ENCODE measurements at places on chromosomes 16 and 17. TPM values are rescaled to one million over a fixed set of nuclear protein-coding genes. Genes with fewer than 3 reads are reported as not detected.

The TBC1D3C gene
- 0.22 TPM for total RNA-seq

- H3K36me3 ChIP-seq = no peaks in the 10 kb centered on the region
- H3K4me3 ChIP-seq = no peak overlapping the region
- peaks cover 56% of the 10 kb centered on the region for H3K27me3 ChIP-seq
- no peaks in the 10 kb centered on the region for H3K4me1 ChIP-seq
Observed at GRCh38 chr16:85872734-85873133, 26.2 kb upstream of the IRF8 start.

DNA sequence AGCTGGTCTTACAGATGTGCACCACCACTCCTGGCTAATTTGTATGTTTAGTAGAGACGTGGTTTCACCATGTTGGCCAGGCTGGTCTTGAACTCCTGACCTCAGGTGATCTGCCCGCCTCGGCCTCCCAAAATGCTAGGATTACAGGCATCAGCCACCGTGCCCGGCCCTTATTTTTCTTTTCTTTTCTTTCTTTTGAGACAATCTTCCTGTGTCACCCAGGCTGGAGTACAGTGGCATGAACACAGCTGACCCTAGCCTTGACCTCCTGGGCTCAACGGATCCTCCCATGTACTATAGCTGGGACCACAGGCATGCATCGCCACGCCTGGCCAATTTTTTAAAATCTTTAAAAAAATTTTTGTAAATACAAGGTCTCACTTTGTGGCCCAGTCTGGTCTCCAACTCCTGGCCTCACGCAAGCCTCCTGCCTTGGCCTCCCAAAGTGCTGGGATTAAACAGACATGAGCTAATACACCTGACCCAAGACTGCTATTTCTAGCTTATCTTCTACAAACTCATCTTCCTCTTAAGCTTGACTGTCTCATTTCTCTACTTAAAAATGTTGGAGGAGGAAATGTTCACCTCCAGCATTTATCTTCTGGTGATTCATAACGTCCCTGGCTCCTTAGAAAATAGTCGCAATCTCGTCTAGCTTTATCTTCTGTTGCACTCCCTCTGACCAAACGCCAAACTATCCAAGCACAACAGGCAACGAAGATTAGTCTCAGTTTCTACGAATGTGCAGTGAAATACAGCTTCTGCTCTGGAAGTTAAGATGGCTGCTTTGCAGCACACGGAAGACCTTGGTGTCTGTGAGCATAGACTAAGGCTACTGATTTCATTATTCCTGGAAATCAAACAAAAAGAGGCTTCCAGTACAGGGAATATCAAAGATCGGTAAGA, 8.2 kb upstream of the TMEM94 start:
- no peaks in the 10 kb centered on the region for H3K4me1 ChIP-seq
- H3K27me3 ChIP-seq = no peaks in the 10 kb centered on the region
- no peak overlapping the region for H3K4me3 ChIP-seq
- no peak overlapping the region for H3K27ac ChIP-seq
- no peak for DNase-seq
- no peaks in the 10 kb centered on the region for H3K36me3 ChIP-seq

DNA sequence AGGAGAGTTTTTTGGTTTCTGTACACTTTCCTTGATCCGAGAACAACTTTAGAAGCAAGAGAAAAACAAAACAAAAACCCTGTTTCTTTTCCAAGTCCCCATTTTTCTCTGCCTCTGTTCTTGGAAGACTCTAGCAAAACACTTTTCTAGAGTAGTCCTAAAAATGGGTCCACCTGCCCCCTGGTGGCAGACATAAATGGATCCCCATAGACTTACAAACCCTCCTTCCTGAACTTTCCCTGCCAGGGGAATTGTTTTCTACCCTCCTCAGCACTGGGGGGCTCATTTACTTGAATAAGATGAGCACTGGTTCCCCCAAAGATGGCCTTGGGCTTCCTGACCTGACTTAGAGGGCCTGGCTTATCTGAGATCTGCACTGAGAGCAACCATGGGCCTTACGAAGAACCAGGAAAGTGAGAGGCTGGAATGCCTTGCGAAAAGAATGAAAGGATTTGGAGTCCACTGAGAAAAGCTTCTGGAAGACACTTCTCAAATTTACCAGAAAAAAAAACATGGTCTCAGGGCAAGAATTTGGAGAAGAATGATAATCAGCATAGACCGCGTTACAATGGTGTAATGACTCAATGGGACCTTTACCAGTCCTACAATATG, 48.0 kb upstream of the CDYL2 start:
- H3K36me3 ChIP-seq = no peaks in the 10 kb centered on the region
- no peaks in the 10 kb centered on the region for H3K27me3 ChIP-seq
- H3K27ac ChIP-seq = no peak overlapping the region
- H3K4me3 ChIP-seq = no peak overlapping the region
- H3K4me1 ChIP-seq = no peaks in the 10 kb centered on the region

- no peak overlapping the region for H3K4me3 ChIP-seq
- no peaks in the 10 kb centered on the region for H3K27me3 ChIP-seq
- H3K4me1 ChIP-seq = peaks cover 16% of the 10 kb centered on the region
- H3K27ac ChIP-seq = no peak overlapping the region
Observed at GRCh38 chr16:85371948-85372347, 241.2 kb upstream of the GSE1 start.

DNA sequence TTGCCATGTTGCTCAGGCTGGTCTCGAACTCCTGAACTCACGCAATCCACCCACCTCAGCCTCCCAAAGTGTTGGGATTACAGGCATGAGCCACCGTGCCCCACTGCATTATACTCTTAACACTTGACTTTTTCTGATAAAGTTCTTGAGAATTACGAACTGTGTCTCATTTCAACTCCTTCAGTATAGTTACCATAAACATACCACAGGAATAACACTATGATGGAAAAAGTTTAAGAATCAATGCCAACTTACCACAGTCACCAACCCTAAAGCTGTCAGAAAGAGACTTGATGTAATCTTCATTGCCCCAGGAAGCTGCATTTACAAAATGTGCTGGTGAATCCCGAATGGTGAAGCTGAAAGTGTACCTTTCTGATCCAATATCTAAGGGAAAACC, 10.2 kb downstream of the MEIOB start:
- H3K27me3 ChIP-seq = no peaks in the 10 kb centered on the region
- H3K4me3 ChIP-seq = no peak overlapping the region
- peaks cover 11% of the 10 kb centered on the region for H3K4me1 ChIP-seq
- no peak overlapping the region for H3K27ac ChIP-seq

DNA sequence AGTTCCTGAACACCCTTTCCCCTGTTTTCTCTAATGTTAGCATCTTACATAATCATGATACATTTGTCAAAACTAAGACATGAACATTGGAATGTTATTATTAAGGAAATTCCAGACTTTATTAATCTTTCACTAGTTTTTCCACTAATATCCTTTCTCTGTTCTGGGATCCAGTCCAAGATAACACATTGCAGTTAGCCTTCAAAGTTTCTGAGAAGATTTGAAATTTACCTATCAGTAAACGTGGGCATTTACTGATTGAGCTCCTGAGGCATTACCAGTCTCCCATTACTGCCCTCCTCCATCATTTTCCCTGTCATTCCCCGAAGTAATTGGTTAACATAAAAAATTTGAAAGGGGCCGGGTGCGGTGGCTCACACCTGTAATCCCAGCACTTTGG, 5.7 kb upstream of the CD300LG start:
- no peak overlapping the region for H3K27ac ChIP-seq
- DNase-seq = no peak
- no peaks in the 10 kb centered on the region for H3K36me3 ChIP-seq
- H3K27me3 ChIP-seq = no peaks in the 10 kb centered on the region

The TLCD3B gene
- 1.0 TPM for total RNA-seq

DNA sequence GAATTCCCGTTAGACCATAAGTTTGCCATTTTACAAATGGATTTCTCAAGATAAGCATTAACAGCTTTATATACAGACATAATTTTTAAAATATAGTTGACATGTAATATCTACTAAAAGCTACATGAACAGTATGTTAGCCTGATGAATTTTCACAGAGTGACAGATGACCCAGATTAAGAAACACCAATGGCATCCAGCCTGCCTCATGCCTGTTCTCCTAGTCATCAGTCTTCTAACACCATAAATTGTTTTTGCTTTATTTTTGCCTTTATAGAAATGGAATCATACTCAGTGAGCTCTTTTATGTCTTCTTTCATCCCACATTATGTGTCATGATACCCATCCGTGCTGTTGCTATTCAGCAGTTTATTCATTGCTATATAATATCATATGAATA, 80.0 kb downstream of the ATF7IP2 start:
- H3K27me3 ChIP-seq = no peaks in the 10 kb centered on the region
- H3K27ac ChIP-seq = no peak overlapping the region
- no peak for DNase-seq
- no peaks in the 10 kb centered on the region for H3K4me1 ChIP-seq
- no peaks in the 10 kb centered on the region for H3K36me3 ChIP-seq
- no peak overlapping the region for H3K4me3 ChIP-seq

DNA sequence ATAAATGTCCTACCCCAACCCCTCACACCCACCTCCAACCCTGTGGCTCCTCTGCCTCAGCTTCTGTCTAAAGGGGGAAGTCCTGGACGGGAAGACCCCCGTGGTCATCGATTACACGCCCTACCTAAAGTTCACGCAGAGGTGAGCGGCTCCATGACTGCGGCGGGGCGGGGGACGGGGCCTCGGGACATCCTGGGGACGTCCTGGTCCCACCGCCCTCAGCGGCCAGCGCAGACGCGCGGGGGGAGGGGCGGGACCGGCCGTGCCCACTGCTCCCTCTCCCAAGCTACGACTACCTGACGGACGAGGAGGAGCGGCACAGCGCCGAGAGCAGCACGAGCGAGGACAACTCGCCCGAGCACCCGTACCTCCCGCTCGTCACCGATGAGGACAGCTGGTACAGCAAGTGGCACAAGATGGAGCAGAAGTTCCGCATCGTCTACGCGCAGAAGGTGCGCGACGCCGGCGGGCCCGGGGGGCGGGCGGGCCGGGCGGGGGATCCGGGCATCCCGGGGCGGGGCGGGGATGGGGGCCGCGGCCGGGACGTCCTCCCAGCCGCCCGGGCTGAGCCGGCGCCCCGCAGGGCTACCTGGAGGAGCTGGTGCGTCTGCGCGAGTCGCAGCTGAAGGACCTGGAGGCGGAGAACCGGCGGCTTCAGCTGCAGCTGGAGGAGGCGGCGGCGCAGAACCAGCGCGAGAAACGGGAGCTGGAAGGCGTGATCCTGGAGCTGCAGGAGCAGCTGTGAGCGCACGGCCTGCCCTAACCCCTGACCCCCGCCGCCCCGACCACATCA, 6.7 kb downstream of the RUNDC3A start:
- no peak for DNase-seq
- H3K27ac ChIP-seq = no peak overlapping the region
- H3K4me1 ChIP-seq = peaks cover 38% of the 10 kb centered on the region

The NUPR1 gene
- 2.2 TPM for total RNA-seq

Data from HCT116 (cell line).